SK-N-DZ (cell line): ENCODE measurements at places on chromosomes 11 and 22.

GRCh38 chr11:45294499-45294898 lies 8.4 kb upstream of the SYT13 start:
- no peak for DNase-seq

DNA sequence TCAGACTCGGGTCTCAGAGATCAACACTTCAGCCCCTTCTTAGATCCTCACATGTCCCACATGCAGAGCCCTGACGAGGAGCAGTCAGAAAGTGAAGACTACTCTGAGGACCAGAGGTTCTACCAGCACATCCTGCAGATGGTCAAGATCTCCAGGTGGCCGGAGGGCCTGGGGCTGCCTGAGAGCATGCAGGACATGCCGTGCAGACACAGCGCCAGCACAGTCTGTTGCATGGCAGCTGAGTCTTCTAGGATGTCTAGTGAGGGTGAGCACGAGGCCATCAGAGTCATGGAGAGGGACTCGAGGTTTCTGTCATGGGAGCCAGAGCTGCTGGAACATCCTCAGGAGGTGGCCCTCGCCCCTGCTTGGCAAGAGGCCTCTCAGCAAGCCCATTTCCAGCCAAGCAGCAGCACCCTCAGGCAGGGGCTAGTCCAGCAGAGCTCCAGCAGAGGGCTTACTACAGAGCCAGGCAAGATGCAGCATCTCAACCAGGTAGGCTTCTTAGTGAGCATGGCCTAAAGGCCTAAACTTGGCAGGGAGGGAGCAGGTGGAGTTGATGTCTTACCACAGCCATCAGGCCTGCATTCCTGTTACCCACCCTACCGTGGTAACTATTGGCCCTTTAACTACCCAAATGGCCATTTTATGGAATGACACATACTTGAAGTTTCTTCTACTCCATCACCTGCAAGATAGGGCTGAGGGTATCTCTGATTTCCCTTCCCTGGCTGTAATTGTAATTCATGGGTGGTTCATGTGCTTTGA lies 28.7 kb downstream of the CEP164 start:
- DNase-seq = no peak

DNA sequence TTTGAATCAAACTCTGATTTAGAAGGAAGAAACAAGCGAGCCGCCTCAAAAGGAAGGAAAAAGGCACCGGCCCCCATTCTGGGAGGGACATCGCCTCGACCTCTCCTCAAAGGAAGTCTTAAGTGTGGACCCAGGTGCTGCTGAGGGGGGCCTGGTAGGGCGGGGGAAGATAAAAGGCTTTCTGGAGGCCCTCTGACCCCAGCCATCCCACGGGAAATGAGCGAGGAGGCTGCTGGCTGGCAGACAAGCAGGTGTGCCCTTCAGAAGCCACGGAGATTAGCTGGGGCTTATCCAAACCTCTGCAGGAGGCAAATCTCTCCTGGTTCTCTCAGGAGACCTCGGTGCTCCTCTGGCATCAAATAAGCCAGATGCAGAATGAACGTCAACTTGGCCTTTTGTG lies 171.4 kb upstream of the BLID start:
- peak; percentile 11 for DNase-seq

DNA sequence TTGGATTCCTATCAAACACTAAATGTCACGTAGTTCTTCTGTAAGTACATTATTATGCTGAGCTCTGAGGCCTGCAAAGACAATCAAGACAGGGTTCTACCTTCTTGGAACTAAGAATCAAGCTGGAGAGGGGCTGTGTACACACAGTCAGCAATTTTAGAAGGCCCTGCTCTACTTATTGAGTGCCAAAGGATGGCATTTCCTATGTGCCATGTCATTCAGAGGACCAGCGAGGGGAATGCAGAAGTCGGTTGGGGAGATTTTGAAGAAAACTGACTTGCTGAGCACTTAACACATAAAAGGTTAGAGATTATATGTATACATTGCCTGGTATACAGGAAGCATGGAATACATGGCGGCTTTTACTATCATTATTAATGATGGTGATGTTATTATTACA lies 5.3 kb downstream of the SLC37A2 start:
- DNase-seq = no peak

- DNase-seq = no peak
Observed at GRCh38 chr22:39655831-39656230, 85.3 kb downstream of the CACNA1I start.

DNA sequence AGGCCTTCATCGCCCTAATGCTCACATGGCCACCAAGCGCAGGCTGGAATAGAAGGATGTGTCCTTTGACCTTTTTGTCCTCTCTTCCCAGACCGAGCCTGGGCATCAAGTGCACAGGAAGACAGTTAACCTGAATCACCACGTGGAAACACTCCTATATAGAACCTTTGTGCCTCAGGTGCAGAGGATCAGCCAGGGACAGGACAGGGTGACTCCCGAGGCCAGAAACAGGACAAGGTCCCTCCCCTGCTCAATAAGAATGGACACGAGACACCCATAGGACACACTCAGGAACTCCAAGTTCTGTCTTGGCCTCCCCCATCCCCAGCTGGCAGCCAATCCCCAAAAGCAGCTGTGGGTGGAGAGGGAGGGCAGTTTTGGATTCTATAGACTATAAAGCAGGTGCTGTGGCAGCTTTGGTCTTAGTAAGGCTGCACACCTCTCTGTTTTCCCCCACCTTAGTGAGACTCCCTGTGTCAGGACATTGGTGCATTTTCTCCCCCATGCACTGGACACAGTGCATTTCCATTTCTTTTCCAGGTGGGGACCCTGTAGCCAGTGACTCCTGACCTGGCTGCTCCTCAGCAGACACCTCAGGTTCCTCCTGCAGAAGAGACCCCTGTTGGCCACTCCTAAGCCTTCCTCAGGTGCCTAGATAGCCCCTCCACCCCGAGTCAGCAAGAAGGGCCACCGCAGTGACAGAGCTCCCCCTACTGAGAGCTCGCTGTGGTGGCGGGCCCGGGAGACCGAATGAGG lies 43.6 kb upstream of the POU2AF1 start:
- peak; percentile 47 for DNase-seq

- DNase-seq = no peak
Observed at GRCh38 chr11:33942954-33943353, 51.1 kb upstream of the LMO2 start.

DNA sequence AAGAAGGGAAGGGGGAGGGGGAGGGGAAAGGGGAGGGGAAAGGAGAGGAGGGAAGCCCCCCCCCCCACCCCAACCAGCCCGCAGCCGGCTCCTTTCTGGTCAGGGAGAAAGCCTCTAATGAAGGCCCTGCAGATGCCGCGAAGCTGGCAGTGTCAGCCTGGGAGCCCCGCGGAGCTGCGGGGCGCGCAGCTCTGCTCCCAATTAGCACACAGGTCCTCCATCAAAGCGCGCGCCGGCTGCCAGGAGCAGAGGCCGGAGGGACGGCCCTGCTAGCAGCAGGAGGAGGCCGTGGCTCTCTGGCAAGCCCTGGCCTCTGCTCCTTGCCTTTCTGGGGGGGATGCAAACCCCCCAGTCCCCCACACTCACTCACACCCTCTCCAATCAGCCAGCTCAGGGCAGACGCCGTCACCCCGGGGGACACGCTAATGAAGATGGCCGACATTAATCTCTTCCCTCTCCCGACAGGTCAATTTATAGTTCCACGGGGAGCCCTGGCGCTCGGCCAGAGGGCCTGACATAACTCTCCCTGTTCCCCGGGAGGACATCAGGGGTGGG lies 70.5 kb upstream of the TCF20 start:
- DNase-seq = peak; percentile 64

- no peak for DNase-seq
Observed at GRCh38 chr11:114034956-114035355, 24.6 kb upstream of the ZBTB16 start.

GRCh38 chr22:45484742-45485141 lies 17.9 kb upstream of the FBLN1 start:
- DNase-seq = no peak

DNA sequence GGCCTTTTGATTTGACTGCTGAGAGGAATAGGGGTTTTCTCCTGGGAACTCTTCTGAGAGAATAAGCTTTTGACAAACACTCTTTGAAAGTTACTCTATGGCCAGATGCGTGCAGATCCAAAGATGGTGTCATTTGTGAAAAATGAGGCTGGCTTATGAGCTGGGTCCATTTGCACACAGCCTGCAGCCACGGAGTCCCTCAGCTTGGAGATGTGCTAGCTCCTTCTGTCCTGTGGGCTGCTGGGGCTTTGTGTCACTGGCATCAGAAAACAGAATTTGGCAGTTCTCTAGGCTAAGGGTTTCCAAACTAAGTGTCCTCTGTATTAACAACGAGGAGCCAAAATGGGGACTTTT lies 702.4 kb downstream of the NTM start:
- DNase-seq = no peak
